ENCODE measurements at places on chromosomes 5 and 9.

DNA sequence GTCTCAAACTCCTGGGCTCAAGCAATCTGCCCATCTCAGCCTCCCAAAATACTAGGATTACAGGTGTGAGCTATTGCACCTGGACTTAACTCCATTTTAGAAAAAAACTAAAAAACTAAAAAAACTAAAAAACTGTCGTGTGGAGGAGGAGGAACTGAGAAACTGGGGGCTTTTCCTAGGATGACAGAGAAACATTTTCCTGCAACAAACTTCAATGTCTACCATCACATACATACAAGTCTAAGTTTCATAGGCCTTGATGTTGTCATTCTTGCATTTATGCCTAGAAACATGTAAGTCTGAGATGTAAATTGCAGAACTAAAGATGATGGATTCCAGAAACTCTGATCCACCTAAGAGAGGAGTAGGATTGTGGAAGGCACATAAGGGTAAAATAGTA is 556.8 kb downstream of the RAB3C start:
- DNase-seq: no peak

GRCh38 chr5:136199408-136199807 is 6.4 kb upstream of the SMIM32 start:
- DNase-seq: no peak

- no peak for DNase-seq
Observed at GRCh38 chr5:18179579-18179978, 545.3 kb downstream of the TAF11L14 start.

GRCh38 chr5:9722601-9723180 is 92.5 kb upstream of the TAS2R1 start:
- DNase-seq: no peak

DNA sequence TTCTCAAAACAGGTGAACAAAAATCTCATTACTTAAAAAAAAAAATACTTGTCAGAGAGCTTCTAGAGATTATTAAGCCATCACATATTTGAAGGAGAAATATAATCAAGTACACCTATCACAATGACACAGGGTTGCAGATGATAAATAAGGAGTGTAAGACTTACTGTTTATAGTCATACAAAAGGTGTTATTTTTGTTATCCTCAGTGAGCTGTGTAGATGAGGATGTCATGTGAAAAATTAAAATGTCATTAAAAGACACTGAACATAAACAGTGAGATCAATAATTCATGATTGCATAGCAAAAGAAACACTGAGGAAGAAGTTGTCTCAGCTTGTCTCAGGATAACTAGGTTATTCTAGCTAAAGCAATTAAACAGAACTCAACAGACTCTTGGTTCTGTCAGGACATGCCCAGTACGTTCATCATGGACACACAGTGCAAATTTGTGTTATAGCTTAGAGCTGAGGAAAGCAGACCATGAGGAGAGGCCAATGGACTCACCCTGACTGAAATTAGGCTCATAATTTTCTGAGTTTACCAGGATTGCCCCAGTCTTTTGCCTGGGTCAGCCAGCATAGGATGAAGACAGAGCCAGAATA is 1162.6 kb upstream of the C9orf72 start:
- no peak for DNase-seq

DNA sequence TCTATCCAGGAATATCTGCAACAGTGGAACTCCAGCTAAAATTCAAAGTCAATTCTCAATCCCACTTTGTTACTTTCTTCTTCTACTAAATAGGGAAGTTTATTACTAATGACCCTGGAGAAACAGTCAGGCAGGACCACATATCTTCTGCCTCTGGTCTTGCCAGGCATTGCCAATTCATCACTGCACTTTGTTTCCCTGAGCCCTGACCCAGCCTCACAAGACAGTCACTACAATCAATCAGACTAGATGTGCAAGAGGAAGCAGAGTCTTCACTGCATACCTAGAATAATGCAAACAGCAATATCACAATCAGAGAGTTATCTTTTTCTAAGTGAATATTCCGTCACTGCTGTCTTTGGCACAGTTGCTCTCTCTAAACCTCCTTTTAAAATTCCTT is 74.9 kb upstream of the GAS1 start:
- DNase-seq: no peak

GRCh38 chr5:68648944-68649857 is 433.6 kb downstream of the PIK3R1 start:
- DNase-seq: no peak

- DNase-seq: peak; percentile 64
Observed at GRCh38 chr5:65062469-65063083, 293.8 kb downstream of the CWC27 start.

DNA sequence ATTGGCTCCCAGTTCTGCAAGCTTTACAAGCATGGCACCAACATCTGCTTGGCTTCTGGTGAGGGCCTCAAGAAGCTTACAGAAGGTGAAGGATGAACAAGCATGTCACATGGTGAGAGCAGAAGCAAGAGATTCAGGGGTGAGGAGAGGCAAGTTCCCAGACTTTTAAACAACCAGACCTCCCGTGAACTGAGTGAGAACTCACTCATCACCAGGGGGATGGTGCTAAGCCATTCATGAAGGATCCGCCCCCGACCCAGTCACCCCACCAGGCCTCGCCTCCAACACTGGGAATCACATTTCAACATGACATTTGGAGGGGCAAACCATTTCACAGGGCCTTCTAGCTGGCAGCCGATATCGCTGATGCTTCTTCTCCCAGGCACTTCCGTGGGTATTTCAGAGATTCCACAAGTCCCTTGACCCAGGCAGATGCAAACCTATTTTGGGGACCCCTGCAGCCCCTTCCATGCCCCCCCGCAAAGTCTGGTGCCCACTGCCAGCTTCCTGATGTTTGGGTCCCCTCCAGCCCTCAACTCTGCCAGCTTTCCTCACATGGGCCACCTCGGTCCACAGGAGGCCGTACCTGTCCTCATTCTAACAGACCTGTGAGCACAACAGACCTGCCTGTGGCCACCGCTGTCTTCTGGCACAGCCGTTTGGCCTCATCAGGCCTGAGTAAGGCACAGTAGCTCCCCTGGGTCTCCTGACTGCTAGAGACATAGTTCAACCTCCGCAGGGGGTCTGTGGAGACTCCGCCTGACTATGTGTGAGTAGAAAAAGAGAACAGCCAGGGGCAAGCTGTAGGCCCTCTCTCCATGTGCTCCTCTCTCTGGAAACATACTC is 60.7 kb upstream of the ANGPTL2 start:
- DNase-seq: no peak

All from AG08396 (cell line).